ENCODE measurements at places on chromosomes 2 and 18.

GRCh38 chr2:161992531-161992930 is 81.5 kb downstream of the DPP4 start:
- DNase-seq: peak; percentile 40

DNA sequence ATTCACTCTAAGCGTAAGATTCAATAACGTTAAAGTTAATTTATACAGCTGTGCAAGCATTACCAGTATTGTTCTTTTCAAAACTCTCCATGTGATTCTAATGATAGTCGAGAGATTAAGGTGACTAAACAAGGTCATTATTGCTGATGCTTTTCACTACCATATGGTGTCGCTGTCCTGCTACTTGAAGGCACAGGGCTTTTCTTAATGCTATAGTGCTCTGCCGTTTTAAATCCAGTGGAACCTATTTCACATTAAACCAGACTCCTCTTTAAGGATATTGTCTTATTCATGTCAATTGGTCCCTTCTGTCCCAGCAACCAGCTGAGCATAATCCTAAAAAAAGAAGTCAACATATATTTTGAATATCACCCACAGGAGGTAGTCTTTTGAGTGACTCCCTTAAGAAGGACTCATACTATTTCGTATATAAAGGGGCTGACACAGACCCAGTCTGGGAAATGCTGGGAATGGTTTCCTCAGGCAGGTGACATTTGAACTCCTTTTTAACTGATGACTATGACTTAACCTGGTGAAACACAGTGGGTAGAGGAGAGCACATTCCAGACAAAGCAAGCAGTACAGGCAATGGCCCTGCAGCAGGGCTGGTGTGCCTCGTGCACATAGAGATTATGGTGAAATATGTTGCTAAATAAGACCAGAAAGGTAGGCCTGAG is 53.9 kb upstream of the CYTIP start:
- peak; percentile 66 for DNase-seq

DNA sequence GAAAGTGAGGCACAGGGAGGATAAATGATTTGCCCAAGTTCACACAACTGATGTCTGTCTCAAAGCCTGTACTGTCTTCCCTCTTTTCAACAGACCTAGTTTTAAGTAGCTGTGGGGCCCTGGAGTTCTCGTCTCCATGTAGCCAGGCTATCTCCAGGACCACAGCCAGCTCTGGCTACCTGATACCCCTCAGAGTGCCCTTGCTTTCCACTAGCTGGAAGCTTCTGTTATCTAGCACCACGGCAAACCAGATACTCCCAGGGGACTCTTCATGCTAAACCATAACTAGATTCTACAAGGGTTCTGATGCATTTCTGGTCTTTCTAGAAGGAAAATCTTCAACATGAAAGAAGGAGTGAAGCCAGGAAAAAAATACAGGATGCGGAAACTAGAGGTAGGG is 137.3 kb downstream of the GALNT14 start:
- no peak for DNase-seq

GRCh38 chr2:97913846-97914245 is 81.9 kb downstream of the TMEM131 start:
- DNase-seq: no peak

GRCh38 chr2:25955869-25956535 is 26.3 kb downstream of the KIF3C start:
- no peak for DNase-seq

DNA sequence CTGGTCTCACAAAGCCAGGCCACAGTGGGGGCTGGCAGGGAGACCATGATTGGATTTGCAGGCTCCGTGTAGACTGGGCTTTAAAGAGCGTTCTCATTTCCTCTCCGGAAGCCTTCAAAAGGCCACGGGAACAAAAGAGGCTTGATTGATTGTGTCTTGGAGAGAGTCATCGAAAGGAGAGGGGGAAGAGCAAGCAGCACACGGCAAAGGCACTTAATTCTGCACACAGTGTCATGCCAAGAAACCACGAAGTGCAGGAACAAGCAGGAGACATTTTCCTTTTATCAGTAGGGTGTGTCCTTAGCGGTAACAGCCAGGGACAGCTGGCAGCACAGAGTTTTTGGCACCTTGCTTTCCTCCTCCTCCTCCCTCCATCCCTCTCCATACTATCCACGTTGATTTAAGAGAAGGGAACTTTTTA is 47.7 kb downstream of the GLI2 start:
- no peak for DNase-seq

DNA sequence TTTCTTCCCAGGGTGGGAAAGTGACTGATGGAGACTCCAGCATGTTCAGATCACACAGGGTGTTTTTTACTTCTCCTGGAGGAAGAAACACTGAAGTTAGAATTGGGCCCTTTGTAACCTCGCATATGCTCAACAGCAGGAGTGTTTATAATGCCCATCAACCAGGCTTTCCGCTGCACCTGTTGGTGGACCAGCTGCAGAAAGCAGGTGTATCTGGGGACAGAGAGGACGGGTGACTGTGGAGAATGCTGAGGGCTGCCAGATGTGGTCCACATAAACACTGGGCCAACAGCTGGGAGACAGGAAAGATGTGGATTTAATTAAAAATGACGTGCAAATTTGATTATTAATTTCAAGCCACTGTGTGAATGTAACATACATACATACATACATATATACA is 335.5 kb upstream of the SPRED2 start:
- DNase-seq: no peak

GRCh38 chr18:6255886-6256285 is 158.8 kb downstream of the L3MBTL4 start:
- no peak for DNase-seq
